Hippocampal formation (tissue), 2 donors: ENCODE measurements at places on chromosomes 7 and 10.

DNA sequence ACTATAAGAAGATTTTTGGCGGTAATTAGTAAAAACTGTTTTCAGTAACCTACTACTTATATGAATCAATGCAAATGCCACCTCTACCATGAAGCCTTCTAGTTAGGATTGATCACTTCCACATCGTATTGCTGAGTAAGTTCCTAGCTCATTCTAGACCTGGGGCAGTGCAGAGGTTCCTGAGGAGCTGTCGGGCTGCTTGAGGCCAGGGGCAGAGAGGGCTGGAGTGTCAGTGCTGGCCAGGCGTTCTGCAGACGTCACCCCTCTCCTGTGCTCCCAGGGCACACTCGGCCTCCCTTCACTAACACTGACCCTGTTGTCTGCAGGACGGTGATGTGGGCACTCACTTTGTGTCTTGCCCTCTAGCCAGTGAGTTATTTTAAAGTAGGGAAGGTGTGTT, 275.7 kb downstream of the CELF2 start:
- no peak for DNase-seq

DNA sequence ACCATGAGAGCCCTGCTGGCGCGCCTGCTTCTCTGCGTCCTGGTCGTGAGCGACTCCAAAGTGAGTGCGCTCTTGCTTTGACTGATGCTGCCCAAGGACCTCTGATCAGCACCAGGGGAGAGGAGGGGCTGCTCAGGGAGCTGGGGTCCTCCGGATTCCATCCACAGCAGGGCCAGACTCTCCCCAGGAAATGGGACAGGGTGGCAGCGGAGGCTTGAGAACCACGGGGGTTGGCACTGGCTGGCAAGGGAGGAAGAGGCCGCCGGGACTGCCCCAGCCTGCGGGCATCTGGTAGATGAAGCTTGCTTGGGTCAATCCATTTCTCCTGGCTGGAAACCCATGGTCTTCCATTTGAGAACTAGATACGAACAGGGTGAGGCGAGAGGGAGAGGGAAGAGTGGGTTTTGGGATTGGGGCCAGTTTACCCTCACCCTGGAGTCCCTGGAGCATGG, 647 bp downstream of the PLAU start:
- DNase-seq, result no peak

DNA sequence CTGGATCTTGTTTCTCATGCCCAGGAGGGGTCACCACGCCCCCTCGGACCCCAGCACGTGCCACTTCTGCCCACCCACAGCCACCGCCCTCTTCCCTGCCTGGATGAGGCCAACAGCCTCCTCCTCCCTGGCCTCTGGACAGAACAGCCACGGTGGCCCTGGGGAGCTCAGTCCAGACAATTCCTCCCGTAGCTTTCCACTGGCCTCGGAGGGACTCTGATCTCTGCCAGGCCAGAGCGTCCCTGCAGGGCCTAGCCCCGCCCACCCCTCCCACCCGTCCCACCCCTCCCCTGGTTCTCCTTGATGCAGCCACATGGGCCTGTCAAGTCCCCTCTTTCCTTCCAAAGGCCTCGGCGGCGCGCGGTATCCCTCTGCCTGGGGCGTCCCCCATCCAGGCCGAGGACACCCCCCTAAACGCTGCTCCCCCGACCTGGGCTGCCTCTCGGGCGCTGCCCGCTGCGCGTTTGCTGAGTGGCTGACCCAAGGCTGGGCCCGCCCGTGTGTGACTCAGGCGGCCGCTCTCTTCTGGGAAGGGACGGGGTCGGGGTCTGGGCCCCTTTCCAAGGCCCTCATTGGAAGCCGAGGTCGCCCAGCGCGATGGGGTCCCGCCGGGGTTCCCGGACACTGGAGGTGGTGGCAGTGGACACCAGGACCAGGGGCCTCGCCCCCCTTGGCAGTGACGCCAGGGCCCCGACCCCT, 557 bp downstream of the TMEM120A start:
- DNase-seq, result peak; percentile 64

DNA sequence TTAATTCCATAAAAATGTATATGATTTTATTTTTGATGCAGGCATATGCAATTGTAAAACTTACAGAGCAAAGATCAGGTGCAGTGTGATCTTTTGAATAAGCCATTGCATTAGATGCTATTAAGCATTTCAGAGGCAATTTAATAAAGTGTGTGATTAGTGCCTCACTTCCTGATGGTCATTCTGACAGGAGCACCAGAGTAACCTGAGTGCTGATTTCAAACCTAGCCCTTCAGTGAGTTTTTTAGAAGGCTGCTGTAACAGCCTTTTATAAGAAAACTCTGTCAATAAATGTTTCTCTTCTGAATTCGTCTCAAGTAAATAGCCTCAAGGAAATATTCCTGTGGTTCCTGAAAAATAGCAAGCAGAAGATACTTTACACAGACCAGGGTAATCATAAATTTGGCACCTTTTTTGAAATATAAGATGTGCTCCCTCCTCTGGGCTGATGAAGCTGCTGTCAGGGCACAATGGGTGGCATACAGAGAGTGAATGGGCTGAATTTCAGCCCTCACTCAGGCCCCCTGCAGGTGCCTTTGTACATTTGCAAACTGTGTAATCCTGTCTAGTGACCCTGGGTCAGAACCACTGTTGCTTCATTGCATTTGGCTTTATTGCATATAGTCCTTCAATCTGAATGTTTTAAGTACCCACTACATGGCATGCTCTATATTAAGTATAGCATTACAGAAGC, 193.7 kb upstream of the CSTF2T start:
- DNase-seq, result no peak

DNA sequence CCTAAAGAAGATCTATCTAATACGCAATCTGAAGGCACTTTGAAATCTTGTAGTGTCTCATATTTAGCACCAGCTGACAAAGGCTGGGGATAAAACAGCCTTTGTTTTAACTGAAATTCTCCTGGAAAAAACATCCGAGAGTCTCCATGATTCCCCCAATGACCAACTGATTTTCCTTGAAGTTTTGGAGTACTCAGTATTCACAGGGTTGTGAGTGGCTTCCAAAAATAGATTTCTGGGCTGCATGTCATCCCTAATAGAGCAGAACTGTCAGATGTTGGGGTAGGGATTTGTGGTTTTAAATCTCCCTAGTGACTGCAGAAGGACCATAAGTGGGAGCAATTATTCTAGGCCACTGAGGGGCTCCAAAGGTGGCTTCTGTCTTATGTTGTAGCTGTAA, 206.4 kb downstream of the TAX1BP1 start:
- DNase-seq, result no peak

DNA sequence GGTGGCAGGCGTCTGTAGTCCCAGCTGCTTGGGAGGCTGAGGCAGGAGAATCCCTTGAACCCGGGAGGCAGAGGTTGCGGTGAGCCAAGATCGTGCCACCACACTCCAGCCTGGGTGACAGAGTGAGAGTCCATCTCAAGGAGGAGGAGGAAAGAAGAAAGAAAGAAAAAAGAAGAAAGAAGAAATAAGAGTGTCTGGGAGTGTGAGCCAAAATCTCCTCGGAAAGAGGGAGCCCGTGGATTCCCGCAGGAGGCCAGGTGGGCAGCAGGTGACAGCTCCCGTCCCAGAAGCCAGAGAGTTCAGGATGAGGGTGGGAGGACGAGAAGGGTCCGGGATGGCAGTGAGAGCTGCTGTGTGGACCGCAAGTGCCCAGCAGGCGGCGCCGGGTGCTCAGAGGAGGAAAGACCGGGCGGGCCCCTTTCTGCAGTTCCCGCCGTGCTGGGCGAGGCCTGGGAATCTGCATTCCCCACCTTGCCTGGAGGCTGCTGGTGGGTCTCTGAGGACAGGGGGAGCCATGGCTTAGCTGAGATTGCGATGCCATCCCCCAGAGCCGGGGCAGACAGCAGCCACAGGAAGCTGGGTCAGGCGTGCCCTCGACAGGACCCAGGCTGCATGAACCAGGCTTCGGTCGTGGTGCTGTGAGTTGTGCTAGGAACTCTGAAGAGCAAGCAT, 17.1 kb upstream of the AMZ1 start:
- peak; percentile 42 for DNase-seq

- no peak for DNase-seq
Observed at GRCh38 chr10:97234400-97234799, 48.6 kb upstream of the SLIT1 start.

- DNase-seq, result no peak
Observed at GRCh38 chr7:4144811-4145510, 537.1 kb upstream of the FOXK1 start.

DNA sequence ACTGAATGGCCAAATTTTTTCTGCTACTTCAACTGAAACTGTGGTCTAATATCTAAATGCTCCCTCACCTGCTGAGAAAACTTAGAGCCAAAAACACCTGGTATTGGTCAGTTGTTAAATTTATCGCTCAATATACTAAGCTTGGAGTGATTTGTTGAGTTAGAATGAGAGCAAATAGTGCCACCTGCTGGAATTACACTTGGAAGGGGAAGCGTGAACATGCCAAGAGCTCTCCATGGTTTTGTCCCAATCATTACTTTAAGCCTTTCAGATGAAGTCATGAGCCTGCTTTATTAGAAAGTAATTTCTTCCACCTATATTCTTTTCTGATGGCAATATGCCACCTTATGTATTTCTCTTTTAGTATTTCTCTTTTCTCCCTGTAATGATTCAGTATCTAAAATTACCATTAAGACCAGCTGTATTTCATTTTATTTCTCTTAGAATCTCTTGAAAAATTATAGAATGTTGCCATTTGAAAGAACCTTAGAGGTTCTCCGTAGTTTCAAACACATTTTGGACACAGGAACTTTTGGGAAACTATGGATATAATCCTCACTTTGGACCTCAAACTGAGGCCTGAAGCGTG, 447.8 kb upstream of the C7orf33 start:
- DNase-seq, result peak; percentile 47

- DNase-seq, result peak; percentile 30
Observed at GRCh38 chr7:33862946-33863814, 42.2 kb upstream of the BMPER start.

GRCh38 chr7:87155788-87156187, 3.5 kb downstream of the DMTF1 start:
- no peak for DNase-seq

GRCh38 chr7:150992833-150993302, 2.1 kb downstream of the NOS3 start:
- DNase-seq, result no peak

GRCh38 chr7:47507522-47507921, 74.4 kb downstream of the TNS3 start:
- no peak for DNase-seq

GRCh38 chr7:66731986-66732385, 8.5 kb upstream of the RABGEF1 start:
- no peak for DNase-seq

DNA sequence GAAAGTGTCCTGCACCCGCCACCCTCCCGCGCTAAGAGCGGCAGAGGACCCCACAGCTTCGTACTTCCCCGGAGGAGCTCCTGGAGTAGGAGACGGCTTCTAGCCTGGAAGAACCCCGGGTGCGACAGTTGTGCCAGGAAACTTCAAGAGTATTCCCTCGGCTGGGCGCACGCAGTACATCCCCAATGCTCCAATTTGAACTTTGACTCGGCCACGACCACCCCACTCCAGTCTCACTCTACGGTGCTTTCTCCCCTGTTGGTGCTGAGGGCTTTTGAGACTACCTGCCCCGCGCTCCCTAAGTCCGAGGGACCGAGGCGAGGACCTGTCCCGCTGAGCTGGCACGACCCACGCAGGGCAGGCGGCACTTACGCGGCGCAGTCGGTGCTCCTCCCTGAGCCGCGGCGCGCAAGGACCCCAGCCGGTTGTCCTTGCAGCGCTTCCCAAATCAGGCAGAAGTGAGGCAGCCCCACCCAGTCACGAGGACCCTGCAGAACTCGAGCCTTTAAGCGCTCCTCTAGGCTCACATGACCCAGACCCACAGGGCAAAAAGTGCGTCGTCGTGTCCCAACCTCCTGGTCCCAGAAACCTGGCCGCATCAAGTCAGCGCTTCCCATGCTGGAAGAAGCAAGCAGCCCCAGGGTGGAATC, at the start of gene CPVL:
Gene CPVL (minus strand): TSS at position 481 of the 650 bp plus-strand sequence. CDS start 25,476 bp downstream, outside the sequence.
- DNase-seq, result no peak

GRCh38 chr10:14329746-14330173, 964 bp downstream of the FRMD4A start:
- no peak for DNase-seq

- no peak for DNase-seq
Observed at GRCh38 chr7:139674341-139674740, 103.5 kb downstream of the HIPK2 start.

DNA sequence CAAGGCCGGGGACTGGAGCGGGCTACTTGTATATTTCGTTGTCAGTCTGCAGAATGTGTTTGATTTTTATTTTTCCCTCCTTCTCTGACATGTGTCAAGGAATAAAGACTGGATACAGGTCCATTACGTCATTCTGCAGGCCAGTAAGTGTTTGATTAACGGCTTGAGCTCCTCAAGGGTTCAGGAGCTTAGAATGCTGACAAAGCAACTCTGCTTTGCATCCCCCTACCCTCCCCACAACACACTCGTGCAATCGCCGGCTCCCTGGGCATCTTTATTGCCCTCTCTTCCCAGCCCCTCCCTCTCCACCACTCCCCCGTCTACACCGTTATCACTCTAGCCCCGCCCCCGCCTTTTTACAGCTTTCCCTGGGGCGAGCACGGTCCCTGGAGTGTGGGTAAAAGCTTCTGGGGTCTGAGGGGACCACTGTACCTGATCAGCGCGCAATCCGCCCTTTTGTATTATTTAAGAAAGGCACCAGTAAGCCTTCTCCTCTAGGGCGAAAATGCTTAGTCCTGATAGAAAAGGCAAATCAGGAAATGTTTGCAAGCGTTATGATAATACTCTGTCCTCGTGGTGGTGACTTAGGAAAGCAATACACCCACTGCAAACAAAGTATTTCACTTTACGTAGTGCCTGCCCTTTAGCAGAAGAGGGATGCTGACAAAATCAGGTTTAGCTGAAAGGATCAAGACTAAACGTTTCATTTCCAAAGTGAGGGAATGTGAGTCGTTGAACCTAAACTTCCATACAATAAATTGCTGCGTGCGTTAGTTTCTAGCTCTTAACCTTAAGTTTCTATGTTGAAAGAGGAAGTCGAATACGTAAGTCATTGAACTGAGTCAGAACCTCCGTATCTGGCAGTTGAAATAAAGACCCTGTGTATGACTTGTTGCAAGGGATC, 1.4 kb upstream of the CREB5 start:
- DNase-seq, result no peak

DNA sequence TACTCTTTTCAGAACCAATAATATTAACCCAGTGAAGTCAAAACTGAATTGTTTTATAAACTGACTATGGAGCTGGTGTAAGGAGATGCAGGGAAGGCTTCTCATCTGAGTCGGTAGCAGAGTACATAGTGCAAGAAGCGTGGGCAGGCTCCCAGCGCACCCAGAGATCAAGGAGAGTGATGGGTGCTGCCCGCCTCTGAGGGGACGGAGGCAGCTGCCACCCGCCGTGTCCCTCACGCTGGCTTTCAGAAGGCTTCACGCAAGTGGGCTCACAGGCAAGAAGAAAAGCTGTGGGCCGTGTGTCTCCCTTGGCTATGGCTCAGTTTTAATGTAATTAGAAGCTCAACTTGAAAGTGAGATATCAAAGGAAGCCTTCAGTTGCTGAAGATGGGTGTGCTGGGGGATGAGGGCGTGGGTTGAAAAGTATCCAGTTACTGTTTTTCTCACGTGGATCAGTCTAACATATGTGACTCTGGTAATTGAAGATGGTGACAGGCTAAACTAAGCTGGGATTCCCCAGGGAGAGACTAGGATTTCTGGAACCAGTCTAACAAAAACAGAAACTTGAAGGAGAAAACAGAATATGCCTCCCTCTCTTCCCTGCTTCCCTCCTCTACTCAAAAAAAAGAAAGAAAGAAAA, 159.9 kb downstream of the MGMT start:
- no peak for DNase-seq

GRCh38 chr7:42700406-42701327, 211.2 kb downstream of the C7orf25 start:
- no peak for DNase-seq

GRCh38 chr7:155725006-155725355, 80.5 kb downstream of the RBM33 start:
- no peak for DNase-seq

GRCh38 chr10:61628875-61629513, 33.7 kb upstream of the CABCOCO1 start:
- no peak for DNase-seq
